ENCODE measurements at places on chromosomes 6 and 20.

- DNase-seq: no peak
These were observed 63.6 kb downstream of the GCLC start for GRCh38 chr6:53481323-53481722.

DNA sequence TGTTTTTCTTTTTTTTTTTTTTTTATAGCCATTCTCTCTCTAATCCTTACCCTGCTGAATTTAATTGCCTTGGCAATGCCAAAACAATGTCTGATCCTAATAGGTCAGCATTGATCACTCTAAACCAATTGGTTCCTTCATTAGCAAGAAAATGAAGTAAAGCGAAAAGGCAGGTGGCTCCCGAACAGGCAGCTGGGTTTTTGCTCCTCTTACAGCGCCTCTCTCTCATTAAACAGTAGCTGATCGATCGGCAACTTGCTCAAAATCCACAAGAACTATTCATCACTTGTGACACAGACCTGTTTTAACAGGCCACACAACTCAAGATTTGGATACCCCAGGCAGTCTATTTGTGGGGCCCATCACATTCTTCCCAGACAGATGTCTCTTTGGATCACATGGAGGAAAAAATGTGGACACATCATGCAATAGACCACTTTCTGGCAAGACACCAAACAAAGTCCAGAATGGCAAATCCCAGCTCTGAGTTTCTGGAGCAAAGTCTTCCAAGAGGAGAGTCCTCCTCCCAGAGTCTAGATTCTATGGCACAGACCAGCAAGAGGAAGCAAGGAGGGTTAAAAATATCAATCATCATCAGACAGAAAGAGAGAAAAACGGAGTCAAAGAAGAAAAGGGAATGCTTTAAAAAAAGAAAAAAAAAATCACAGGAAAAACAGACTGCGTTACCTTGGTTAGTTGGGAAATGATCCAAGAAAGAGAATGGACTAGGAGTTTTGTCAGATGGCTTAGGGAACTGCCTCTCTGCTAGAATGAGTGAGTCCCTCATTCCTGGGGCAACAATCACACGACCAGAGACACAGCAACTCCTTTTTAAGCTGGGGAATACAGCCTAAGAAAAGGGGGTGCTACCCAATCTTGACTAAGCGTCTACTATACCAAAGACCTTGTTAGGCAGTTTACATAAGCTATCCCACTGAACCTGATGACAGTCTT is 247.8 kb downstream of the BTBD9 start:
- no peak for DNase-seq

GRCh38 chr6:35725721-35726438 is 11.0 kb upstream of the ARMC12 start:
- peak; percentile 46 for DNase-seq

- DNase-seq: no peak
These were observed 8.7 kb upstream of the GTF3C6 start for GRCh38 chr6:110949679-110950285.

- DNase-seq: no peak
These were observed 177.6 kb downstream of the ARID1B start for GRCh38 chr6:156954816-156955215.

GRCh38 chr6:113645576-113645970 is 211.6 kb upstream of the MARCKS start:
- peak; percentile 88 for DNase-seq

DNA sequence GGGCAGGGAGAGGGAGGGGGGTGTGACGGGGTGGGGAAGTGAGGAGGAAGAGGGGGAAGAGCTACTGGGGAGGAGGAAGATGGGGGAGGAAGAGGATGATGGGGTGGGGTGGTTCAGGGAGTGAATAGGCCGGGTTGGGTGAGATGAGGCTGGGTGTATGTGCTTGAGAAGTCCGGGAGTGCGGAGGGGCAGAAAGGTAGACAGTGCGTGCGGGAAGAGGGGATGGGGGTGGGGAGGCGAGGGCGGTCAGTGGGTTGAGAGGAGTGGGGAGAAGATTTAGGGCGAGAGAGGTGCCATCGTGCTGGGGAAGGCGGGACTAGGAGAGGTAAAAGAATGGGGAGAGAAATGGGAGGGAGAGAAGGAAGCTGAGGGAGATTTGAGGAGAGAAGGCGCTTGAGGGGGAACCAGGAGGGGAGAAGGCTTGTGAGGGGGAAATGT is 30.9 kb upstream of the NOTCH4 start:
- no peak for DNase-seq

GRCh38 chr20:58886546-58886945 is 34.0 kb downstream of the GNAS start:
- DNase-seq: no peak

GRCh38 chr6:98975421-98975820 is 27.7 kb upstream of the FBXL4 start:
- no peak for DNase-seq

- DNase-seq: no peak
These were observed 252.4 kb downstream of the GMDS start for GRCh38 chr6:1993042-1993441.

DNA sequence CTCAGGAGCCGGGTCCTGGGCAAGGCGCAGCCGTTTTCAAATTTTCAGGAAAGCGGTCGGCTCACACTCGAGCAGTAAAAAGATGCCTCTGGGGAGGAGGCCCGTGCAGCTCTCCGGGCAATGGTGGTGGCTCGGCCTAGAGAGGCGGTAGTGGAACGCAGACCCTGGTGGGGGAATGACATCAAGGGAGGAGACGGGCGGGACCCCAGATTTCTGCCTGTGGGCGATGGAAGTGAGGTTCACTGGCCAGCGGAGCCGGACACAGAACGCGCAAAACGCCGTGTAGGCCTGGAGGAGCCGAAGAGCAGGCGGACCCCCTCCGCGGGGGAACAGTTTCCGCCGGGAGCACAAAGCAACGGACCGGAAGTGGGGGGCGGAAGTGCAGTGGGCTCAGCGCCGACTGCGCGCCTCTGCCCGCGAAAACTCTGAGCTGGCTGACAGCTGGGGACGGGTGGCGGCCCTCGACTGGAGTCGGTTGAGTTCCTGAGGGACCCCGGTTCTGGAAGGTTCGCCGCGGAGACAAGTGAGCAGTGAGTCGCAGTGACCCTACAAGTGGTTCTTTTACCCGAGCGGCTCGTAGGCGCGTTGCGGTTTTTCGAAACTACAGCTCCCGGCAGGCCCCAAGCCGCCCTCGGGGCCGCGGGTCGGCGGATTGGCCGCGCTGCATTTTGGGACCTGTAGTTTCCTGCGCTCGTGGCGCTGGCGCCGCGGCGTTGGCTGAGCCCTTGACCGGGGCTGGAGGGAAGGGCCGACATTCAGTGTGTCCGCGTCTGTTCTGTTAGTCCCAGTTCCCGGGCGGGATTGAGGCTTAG is at the start of gene RTEL1:
RTEL1 (plus strand) TSS at position 376 of the 812 bp plus-strand sequence. CDS start 1,091 bp downstream, outside the sequence.
- DNase-seq: peak; percentile 99

- DNase-seq: no peak
These were observed 18.9 kb downstream of the MAN1A1 start for GRCh38 chr6:119330520-119331113.

- DNase-seq: peak; percentile 55
These were observed 19.9 kb downstream of the ATXN1 start for GRCh38 chr6:16741112-16742016.

DNA sequence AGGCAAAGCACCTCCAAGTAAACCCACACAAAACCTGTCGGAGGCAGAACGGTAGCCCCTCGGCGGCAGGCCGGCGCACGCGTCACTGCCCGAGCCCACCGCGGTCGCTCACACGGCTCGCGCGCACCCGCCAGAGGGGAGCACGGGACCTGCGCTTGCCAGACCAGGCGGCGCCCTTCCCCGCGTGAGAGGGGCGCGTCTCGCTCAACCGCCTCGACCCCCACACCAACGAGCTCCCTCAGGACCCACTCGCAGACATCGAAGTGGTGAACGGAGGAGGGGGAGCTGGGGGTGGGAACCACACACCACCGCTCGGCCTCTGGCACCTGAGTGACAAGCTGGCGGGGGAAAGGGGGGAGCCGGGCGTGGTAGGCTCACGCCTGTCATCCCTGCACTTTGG is 1513.4 kb upstream of the DEFB115 start:
- no peak for DNase-seq

GRCh38 chr6:132741281-132741680 is 16.4 kb downstream of the VNN2 start:
- no peak for DNase-seq

- peak; percentile 85 for DNase-seq
These were observed 1.8 kb upstream of the HLA-DQB1 start for GRCh38 chr6:32668226-32668747.

DNA sequence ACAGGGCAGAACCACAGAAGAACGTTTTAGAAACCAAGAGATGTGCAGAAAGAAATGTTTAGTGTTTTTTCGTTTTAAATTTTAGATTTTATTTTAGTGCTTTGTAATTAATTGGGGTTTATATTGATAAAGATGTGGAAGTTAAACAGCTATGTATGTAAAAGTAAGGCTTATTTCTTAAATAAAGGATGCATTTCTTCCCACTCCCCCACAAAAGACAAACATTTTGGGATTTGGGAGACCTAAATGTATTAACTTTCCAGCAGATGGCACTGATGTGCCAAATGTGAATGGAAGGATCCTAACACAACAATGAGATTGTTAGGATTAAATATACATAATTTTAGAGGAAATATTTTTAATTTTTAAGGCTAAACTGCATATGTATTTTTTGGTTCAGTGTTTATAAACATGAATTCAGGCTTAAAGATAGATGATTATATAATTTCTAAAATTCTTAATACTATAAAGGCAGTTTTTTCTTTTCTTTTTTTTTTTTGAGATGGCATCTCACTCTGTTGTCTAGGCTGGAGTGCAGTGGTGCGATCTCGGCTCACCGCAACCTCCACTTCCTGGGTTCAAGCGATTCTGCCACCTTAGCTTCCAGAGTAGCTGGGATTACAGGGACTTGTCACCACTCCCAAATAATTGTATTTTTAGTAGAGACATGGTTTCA is 12.0 kb downstream of the PFDN4 start:
- peak; percentile 70 for DNase-seq

- peak; percentile 44 for DNase-seq
These were observed 45.1 kb upstream of the NEDD9 start for GRCh38 chr6:11277275-11278206.

- peak; percentile 81 for DNase-seq
These were observed 20.6 kb upstream of the SGK2 start for GRCh38 chr20:43537921-43538877.
